ENCODE measurements at places on chromosomes 2 and 18.
A peak's percentile ranks its signal among the peaks of the same experiment; 100 is the strongest.

- DNase-seq, result no peak
- H3K4me3 ChIP-seq, result no peak overlapping the region
- H3K27me3 ChIP-seq, result no peaks in the 10 kb centered on the region
- no peak overlapping the region for H3K27ac ChIP-seq
- no peaks in the 10 kb centered on the region for H3K4me1 ChIP-seq
- H3K36me3 ChIP-seq, result no peaks in the 10 kb centered on the region
Observed at GRCh38 chr2:152343426-152343825, 8.5 kb downstream of the FMNL2 start.

GRCh38 chr2:147500229-147500628, 344.6 kb upstream of the ACVR2A start:
- no peak overlapping the region for H3K4me3 ChIP-seq
- H3K27ac ChIP-seq, result peak overlapping the region; percentile 5
- H3K4me1 ChIP-seq, result peaks cover 52% of the 10 kb centered on the region
- peak; percentile 47 for DNase-seq
- no peaks in the 10 kb centered on the region for H3K27me3 ChIP-seq

DNA sequence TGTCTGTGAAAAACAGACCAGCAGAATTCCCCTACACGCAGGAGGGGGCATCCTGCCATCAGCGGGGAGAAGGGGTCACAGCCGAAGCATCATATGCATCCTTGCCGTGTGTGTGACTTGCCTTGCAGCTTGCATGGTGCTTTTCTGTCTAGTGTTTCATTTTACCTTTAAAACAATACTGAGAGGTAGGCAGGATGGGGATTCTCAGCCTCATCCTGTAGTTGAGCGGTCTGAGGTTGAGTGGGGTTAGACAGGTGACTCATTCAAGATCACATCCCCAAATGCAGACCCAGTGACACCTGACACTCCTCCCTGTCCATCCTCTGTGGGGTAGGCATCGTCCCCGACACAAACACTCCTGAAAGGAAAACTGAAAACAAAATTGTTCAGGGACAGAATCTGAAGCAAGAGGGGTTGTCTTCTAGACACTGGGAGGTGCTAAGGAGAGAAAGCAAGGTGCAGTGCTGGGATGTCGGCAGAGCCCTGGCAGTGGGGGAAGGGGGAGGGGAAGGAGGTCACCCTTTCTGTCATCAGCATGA, 7.9 kb downstream of the ARL4C start:
- H3K27me3 ChIP-seq, result no peaks in the 10 kb centered on the region
- H3K4me3 ChIP-seq, result no peak overlapping the region
- peaks cover 21% of the 10 kb centered on the region for H3K36me3 ChIP-seq
- H3K4me1 ChIP-seq, result peaks cover 87% of the 10 kb centered on the region
- H3K27ac ChIP-seq, result peak overlapping the region; percentile 98

DNA sequence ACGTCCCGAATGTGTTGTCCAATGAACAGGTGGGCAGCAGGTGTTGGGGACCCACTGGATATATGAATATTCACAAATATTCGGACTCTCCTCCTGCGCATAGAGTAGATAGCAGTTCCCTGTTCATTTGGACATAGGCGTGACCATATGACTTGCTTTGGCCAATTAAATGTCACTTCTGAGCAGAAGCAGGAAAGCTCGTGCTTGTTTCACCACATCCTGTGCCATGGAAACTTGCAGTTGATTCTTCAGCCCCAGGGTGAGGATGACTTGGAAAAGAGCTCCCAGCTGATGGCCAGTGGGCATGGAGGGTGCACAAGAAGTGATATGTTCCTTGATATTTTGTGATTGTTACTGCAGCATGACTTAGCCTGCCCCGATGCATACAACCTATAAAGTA, 52.6 kb downstream of the PTPRM start:
- H3K27ac ChIP-seq, result no peak overlapping the region
- no peaks in the 10 kb centered on the region for H3K27me3 ChIP-seq
- no peaks in the 10 kb centered on the region for H3K4me1 ChIP-seq
- H3K36me3 ChIP-seq, result no peaks in the 10 kb centered on the region

- no peaks in the 10 kb centered on the region for H3K27me3 ChIP-seq
- no peak overlapping the region for H3K4me3 ChIP-seq
- no peak for DNase-seq
- H3K4me1 ChIP-seq, result peaks cover 4% of the 10 kb centered on the region
Observed at GRCh38 chr2:172697296-172697695, 38.3 kb upstream of the RAPGEF4 start.

DNA sequence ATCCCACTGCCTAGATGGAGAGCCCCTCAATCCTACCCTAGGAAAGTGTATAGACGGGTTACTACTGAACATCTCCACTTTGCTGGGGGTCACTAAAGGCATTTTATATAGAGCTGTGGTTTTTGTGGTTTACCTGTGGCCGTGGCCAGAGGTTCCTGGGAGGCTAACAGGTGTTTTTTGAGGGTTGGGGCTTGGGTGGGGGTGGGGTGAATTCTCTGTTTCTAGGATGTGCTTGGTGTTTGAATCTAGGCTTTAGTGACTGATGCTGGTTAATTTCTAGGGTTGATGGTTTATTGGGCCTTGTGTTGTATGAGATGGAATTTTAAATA, 7.7 kb downstream of the HOXD8 start:
- no peaks in the 10 kb centered on the region for H3K36me3 ChIP-seq
- no peak overlapping the region for H3K27ac ChIP-seq
- no peak for DNase-seq
- H3K4me3 ChIP-seq, result no peak overlapping the region
- H3K27me3 ChIP-seq, result peaks cover 96% of the 10 kb centered on the region

GRCh38 chr2:17804358-17804757, 11.9 kb upstream of the MSGN1 start:
- no peak overlapping the region for H3K4me3 ChIP-seq
- no peaks in the 10 kb centered on the region for H3K36me3 ChIP-seq
- H3K4me1 ChIP-seq, result no peaks in the 10 kb centered on the region
- H3K27ac ChIP-seq, result no peak overlapping the region
- no peaks in the 10 kb centered on the region for H3K27me3 ChIP-seq
- no peak for DNase-seq

- no peak overlapping the region for H3K4me3 ChIP-seq
- H3K27me3 ChIP-seq, result no peaks in the 10 kb centered on the region
Observed at GRCh38 chr18:25058521-25058920, 293.4 kb downstream of the ZNF521 start.

DNA sequence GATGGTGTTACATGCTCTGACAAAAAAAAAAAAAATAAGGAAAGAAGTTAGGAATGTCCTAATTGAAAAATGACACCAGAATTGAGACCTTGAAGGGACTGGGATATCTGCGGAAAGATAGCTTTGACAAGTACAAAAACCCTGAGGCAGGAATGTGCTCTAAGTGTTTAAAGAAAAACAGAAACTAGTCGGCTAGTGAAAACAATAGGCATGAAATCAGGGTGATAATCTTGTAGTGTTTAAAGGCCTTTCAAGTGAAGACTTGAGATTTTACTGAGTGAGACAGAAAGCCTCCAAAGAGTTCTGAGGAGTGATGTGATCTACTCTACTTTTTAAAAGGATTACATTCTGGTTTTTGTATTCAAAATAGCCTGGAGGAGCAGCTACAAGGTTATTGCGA, 107.4 kb downstream of the COBLL1 start:
- no peaks in the 10 kb centered on the region for H3K27me3 ChIP-seq
- no peak overlapping the region for H3K4me3 ChIP-seq
- H3K27ac ChIP-seq, result no peak overlapping the region

- no peaks in the 10 kb centered on the region for H3K36me3 ChIP-seq
- DNase-seq, result peak; percentile 12
- no peak within 1 kb of the TSS for H3K27ac ChIP-seq
- H3K4me1 ChIP-seq, result no peaks in the 10 kb centered on the region
- peaks cover 7% of the 10 kb centered on the region for H3K27me3 ChIP-seq
- H3K4me3 ChIP-seq, result no peak within 1 kb of the TSS
Observed at GRCh38 chr2:240997856-240998705, at the start of gene SNED1. SNED1 (plus strand) TSS chr2:240998618; CDS start chr2:240998838, 220 bp downstream.

GRCh38 chr2:70691497-70692140, 76.4 kb downstream of the ADD2 start:
- no peak overlapping the region for H3K4me3 ChIP-seq
- H3K36me3 ChIP-seq, result no peaks in the 10 kb centered on the region
- no peaks in the 10 kb centered on the region for H3K27me3 ChIP-seq
- H3K4me1 ChIP-seq, result no peaks in the 10 kb centered on the region
- no peak for DNase-seq

DNA sequence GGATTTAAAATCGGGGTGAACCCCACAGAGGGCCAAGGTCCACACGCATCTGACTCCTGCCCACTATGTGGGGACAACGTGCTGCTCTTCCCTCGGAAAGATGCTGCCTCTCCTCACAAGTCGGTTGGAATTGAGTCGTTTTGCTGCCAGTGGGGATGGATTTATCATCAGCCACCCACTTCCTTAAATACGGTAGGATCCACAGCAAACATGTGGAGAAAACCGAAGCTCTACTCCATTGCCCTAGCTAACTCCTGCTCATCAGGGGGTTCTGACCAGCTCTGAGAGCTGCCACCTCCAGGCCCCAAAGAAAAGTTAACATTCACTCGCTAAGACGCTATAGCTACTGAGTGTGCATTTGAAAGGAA, 80.9 kb downstream of the CHRNA1 start:
- H3K27ac ChIP-seq, result peak overlapping the region; percentile 84
- peaks cover 48% of the 10 kb centered on the region for H3K4me1 ChIP-seq
- H3K27me3 ChIP-seq, result no peaks in the 10 kb centered on the region
- no peaks in the 10 kb centered on the region for H3K36me3 ChIP-seq

DNA sequence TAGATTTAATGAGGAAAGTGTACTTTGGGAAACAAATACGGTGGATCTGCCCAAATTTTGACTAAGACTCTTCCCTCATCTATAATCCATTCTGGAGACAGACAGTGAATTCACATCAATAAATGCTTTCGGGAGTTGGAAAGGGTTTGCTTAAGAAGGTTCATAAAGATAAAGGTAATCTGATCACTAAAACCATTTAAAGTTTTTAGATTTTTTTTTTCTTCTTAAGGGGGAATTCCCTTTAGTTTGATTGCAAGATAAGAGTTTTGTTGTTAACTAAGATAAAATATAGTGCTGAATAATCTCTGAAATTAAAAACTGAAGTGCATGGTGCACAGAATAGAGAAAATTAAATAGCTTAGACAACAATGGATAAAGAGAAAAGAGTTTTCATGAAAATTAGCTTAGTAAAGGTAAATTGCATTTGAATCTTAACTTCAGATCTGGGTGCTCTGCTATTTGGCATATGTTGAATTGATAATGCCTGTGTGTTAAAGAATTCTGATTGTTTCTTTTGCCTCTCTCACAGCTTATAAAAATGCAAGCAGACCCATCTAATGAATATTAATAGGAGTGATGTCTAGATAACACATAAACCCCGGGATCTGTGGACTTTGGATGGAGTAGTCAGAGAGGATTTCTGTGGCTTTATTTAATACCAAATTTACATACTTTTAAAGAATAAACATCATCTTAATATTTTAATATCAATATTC, 100.8 kb downstream of the MEIS1 start:
- no peaks in the 10 kb centered on the region for H3K4me1 ChIP-seq
- no peaks in the 10 kb centered on the region for H3K27me3 ChIP-seq
- no peak overlapping the region for H3K27ac ChIP-seq
- H3K4me3 ChIP-seq, result no peak overlapping the region
- no peak for DNase-seq

DNA sequence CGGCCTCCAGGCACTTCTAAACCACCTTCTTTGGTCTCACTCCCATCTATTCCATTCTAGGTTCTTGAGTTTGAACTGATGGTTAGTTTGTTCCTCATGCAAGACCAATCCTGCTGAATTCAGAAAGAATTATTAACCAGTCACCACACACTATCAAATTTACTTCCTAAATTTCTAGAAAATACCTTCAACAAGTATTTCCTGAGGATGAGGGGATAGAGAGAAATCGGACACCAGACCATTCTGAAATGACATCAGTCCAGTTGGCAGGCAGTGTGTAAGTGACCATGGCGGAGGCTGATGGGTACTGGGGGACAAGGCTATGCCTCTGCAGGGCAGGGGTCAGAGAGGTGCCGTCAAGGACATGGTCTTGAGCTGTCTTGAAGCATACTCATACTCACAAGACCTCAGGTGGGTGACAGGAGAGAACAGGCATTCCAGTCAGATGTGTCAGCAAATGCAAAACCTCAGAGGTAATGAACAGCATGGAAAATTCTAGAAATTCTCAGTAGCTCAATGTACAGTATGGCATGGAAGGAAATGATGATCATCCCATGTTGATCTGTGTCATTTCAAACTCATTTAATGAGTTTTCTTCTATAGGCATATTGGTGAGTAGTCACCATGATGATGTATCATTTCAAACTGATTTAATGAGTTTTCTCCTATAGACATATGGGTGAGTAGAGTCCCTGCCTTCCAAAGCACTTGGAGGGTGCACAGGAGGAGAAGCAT, 119.6 kb downstream of the DDX1 start:
- no peaks in the 10 kb centered on the region for H3K27me3 ChIP-seq
- no peaks in the 10 kb centered on the region for H3K36me3 ChIP-seq
- H3K4me3 ChIP-seq, result no peak overlapping the region
- DNase-seq, result no peak
- no peaks in the 10 kb centered on the region for H3K4me1 ChIP-seq

- no peak for DNase-seq
- H3K4me3 ChIP-seq, result no peak overlapping the region
- no peak overlapping the region for H3K27ac ChIP-seq
- no peaks in the 10 kb centered on the region for H3K36me3 ChIP-seq
- peaks cover 3% of the 10 kb centered on the region for H3K27me3 ChIP-seq
Observed at GRCh38 chr2:29401994-29402393, 286.8 kb downstream of the CLIP4 start.

All from CD4-positive, alpha-beta memory T cell (primary cell).